ENCODE measurements at places on chromosomes 11 and 22.

- DNase-seq: no peak
Measured at GRCh38 chr11:74543991-74544390, 48.4 kb upstream of the POLD3 start.

DNA sequence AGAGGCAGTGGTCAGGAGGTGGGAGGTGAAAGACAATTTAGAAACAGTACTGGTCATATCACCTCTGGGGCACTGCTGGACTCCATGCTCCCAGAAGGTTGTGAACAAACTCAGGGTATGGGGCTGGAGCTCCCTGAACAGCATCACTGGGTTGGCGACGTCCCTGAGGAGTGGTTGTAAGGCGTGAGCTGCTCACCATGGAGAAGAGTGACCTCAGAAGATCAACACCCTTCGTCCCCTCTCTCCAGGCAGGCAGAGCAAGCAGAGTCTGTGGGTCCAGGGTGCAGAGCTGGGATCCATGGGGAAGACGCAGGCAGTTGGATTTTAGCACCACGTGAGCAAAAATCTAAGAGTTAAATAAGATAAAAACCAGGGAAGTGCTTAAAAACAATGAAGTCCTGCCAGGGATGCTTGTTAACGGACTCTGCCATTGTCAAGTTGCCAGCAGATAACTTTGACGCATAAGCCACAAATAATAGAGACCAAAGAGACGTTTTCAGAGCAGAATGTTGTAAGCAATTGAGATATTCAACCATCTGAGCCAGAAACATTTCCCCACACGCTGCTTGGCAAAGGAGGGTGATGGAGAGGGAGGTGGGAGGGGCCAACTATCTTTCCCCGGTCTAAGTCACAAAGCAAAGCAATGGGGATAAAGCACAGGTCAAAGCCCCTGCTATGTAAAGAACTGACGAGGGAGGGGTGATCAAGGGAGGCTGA lies 13.6 kb downstream of the PNPLA5 start:
- no peak for DNase-seq

GRCh38 chr22:43826142-43827002 lies 14.3 kb upstream of the EFCAB6 start:
- DNase-seq: peak; percentile 54

GRCh38 chr11:102824556-102824955 lies 18.9 kb downstream of the MMP3 start:
- DNase-seq: no peak

DNA sequence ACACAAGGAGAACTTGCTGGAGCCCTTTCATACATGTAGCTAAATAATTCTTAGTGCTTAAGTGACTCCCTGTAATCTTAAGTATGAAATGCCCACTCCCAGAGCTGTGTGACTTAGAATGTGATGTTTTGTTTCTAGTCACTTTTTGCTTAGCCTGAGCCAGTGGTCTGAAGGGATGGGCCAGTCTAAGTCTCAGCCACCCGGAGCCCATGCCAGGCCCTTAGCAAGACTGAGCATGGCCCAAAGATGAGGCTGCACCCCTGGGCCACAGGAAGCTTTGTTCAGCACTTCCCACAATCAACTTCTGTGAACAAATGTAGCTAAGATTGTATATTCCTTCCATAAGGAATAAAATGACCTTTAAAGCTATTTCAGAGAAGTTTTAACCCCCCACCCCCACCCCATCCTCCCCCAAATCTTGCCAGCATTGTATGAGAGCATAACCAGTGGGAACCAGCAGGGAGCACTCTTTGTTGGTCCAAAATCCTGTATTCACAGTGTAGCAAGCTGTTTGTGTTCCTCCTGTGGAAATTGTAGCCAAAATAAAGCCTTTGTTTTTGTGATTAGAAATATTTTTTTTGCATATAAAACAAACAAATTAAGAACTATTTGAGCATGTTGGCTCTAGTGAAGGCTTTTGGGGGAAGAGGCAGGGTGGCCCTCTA lies 73.8 kb upstream of the GAL start:
- DNase-seq: peak; percentile 34

DNA sequence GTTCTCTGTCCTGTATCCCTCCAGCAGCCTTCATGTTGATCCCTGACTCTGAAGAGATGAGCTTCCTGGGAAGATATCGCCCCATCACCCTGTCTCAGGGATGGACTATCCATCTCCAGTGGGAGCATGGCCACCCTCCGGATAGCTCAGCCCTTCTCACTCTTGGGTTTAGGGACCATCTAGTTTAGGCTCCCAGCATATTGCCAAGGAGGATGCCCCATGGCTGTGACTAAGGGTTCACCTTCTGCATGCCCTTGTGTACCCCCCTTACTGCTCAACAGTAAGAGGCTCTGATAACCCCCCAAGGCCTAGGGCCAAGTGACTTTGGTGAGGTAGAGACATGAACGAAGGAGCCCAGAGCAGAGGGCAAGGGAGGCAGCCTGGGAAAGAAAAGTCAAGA lies 1.3 kb downstream of the TMPRSS13 start:
- no peak for DNase-seq

GRCh38 chr11:27013781-27014361 lies 20.0 kb downstream of the FIBIN start:
- peak; percentile 37 for DNase-seq

GRCh38 chr22:44546686-44547310 lies 48.8 kb upstream of the RTL6 start:
- no peak for DNase-seq

- DNase-seq: peak; percentile 95
Measured at GRCh38 chr22:44360668-44361381, 48.1 kb upstream of the SHISAL1 start.

GRCh38 chr11:61718621-61719302 lies 33.7 kb upstream of the MYRF start:
- peak; percentile 83 for DNase-seq

GRCh38 chr22:46465793-46466192 lies 71.6 kb downstream of the CELSR1 start:
- DNase-seq: no peak

DNA sequence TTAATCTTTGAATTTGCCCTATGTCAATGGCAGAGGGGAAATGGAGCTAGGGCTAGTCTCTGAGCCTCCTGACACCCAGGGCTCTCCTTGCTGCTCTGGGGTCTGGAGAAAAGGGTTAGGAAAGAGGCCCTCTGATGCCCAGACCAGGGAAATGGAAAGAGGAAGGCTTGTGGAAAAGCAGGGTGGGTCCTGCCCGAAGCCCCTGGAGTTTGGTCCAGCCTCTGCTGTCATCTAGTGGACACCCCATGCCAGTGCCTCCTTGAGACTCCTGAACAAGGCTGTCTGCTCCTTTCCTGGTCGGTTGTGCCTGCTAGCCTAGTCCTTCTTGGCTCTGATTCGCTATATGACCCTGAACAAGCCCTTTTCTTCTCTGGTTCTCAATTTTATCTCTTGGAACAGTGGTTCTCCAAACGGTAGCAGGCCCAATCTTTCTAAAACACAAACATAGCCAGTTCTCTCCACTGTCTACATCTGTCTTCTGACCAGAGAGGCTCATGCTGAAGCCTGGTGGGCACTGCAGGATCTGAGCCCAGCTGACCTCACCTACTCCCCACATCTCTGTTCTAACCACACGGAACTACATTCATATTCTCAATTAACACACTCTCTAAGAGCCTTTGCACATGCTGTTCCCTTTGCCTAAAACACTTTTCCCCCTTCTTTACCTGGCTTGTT lies 8.8 kb upstream of the PLA2G3 start:
- peak; percentile 84 for DNase-seq

DNA sequence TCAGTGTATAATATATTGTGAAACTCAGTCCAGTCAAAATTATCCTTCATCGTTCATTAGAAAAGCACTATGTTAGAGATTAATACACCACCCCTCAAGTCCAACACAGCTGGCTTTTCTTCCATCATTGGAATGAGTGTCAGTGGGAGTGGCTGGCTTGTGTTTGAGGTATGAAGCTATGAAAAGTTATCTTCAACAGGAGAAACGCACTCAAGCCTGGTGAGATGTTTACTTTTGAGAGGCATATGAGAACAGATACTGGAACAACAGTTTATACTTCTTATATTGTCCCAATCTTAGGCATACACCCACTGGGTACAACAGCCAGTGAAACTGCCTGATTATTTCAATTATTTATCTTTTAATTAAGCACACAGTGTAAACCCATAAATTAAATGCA lies 34.3 kb downstream of the PLEKHB1 start:
- DNase-seq: no peak

DNA sequence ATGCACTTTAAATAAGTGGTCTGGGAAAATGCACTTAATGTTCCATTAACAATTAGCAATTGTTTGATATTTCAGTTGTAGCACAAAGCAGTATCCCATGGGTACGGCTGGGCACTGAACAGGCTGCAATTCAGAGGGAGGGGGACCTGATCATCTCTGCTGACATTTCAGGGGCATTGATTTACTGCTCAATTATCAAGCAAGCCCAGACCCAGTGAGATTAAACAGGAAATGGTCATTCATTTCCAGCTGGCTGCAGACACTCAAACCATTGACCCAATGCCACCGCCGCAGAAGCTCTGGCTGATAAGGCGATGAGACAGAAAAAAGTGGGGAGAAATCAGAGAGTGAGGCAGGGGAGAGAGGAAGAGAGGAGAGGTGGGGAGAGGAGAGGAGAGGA lies 1.2 kb downstream of the GPR83 start:
- no peak for DNase-seq

DNA sequence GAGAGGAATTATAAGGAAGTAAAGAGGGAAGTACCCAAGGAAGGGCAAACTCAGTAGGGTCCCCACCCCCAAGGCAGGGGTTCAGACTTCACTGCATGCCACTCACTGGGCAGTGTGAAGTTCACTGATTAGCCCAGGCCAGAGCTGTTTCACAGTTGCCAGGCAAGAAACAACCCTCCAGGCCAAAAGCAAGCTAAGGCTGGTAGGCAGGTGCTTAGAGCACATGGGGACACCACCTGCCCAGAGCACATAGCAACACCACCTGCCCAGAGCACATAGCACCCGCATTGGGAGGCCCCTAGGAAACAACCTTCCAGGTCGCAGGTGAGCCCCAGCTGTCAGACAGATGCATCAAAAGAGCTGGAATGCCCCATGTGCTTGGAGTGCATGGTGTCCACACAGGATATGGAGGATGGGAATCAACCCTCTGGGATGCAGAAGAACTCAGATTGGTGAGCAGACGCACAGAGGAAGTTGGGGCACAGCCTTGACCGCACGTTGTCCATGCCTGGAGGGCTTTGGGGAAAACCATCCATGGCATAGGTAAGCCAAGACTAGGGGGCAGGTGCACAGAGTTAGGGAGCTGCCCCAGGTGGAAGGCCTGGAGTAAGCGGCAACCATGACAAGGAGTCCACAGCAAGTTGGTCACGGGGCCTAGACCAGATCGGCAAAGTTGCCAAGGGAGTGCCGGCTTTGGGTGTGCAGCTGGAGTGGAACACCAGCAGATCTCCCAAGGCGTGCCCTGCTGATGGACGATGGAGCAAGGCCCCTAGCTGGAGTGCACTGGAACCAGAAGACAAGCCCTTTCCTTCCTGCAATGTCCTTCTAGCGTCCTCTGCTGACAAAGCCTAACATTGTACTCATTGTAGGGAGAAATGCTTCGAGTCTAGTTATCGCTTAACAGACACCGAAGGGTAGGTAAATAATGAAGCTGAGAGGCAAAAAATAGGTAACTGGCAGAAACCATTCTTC lies 7.8 kb upstream of the TMEM216 start:
- no peak for DNase-seq

GRCh38 chr22:17860220-17860965 lies 86.1 kb upstream of the BID start:
- no peak for DNase-seq

Measured in EH (cell line).